ENCODE measurements at places on chromosomes 4 and X. TPM values are rescaled to one million over a fixed set of nuclear protein-coding genes. Genes with fewer than 3 reads are reported as not detected.

The MND1 gene
- not detected for total RNA-seq

The IL2RG gene
- total RNA-seq, result 671 TPM

The PHEX gene
- total RNA-seq, result 0.08 TPM

The NAA11 gene
- total RNA-seq, result not detected

The OTUD6A gene
- total RNA-seq, result not detected

The FGF13 gene
- total RNA-seq, result not detected

The NFKB1 gene
- 80.9 TPM for total RNA-seq

The DDX53 gene
- total RNA-seq, result not detected

DNA sequence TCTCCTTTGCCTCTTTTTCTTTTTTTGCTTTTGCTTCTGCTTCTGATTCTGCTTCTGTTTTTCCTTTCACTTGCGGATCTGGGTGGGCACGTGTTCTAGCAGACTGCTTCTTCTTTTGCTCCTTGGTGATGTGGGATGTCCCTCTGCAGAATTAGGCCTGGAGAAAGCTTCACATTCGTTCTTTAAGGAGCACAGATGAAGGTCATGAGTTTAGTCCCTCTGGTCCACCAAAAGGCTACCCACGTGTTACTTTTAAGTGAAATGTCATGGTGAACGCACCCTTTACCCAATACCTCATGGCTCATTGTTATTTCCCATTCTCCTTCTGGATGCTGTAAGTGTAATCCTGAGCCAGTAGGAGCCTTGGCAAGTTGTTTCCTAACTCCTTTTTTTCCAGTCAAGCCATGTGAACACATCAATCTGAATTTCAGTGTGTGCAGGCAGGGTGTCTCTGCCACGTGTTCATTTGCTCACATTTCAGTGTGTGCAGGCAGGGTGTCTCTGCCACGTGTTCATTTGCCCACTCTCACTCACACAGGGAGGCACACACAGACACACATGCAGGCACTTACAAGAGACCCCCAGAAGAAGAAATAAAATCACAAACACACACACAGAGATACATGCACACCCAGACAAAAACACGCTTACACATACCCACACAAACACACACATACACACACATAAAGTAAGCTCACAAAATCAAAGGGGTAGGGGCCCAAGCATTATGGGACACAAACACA is 36.9 kb downstream of the NBDY start:
- no peak for DNase-seq

- DNase-seq, result no peak
These were observed 73.0 kb upstream of the KLHL13 start for GRCh38 chrX:118189628-118190027.

- DNase-seq, result no peak
These were observed 19.0 kb downstream of the SMS start for GRCh38 chrX:21959362-21960051.

DNA sequence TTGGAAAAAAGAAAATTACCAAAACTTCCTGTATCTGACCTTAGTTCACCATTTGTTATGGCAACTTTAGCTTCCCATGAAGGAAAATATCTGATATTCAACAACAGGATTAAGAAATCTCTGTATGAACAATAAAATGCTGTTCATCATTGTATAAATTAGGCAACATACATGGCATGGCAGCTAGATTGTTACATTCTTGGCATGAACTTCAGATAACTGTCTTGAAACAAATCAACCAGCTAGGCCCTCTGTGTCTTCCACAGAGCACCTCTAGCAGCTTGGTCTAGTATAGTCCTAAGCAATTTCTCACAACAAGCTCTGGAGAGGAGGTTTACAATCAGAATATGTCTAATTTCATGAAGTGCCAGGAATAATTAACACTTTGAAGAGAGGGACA is 105.4 kb upstream of the PCDH7 start:
- no peak for DNase-seq

DNA sequence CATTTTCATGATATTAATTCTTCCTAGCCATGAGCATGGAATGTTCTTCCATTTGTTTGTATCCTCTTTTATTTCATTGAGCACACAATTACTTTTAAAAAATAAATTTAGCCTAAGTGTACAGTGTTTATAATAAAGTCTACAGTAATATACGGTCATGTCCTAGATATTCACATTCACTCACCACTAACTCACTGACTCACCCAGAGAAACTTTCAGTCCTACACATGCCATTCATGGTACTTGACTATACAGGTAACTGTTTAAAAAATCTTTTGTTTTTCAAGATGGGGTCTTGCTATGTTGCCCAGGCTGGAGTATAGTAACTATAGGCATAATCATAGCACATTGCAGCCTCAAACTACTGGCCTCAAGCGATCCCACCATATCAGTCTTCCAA is 348.1 kb downstream of the RAPGEF2 start:
- DNase-seq, result no peak

DNA sequence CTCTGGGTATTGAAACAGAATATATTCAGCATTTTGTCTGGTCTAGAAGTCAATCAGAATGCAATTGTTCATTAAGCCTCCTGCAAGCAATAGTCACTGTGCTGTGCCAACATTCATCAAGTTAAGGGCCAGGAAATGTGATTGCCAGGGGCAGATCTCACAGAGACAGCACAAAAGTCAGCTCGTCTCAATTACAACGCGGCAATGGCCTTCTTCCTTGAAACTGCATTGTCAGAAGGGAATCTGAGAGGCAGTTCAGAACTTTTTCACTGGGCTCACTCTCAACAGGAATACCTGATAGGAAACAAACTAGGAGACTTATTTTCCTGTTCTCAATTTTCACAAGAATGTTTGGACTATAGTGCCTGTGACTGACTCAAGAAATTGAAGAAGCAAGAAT is 131.1 kb upstream of the NR3C2 start:
- no peak for DNase-seq

- no peak for DNase-seq
These were observed 114.5 kb upstream of the RBPJ start for GRCh38 chr4:26206339-26206738.

DNA sequence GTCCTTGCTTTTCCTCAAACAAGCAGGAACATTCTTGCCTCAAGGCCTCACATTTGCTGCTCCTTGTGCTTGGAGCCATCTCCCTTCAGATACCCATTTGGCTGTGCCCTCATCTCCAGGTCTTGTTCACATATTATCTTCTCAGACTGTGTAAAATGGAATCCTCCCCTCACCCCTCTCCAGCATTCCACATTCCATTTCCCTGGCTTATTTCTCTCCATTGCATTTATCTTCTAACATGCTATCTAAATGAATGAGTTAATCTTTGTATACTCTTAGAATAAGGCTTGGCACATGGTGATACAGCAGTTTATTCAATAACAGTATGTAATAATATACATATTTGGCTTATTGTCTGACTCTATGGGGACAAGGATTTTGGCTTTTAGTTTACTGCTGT is 8.8 kb upstream of the GALNT7 start:
- DNase-seq, result no peak

Data from naive thymus-derived CD4-positive, alpha-beta T cell (primary cell).